ENCODE measurements at places on chromosomes 6 and 20. TPM values are rescaled to one million over a fixed set of nuclear protein-coding genes. Genes with fewer than 3 reads are reported as not detected.

GRCh38 chr6:157238346-157238745, 85.0 kb downstream of the TMEM242 start:
- no peak for DNase-seq

DNA sequence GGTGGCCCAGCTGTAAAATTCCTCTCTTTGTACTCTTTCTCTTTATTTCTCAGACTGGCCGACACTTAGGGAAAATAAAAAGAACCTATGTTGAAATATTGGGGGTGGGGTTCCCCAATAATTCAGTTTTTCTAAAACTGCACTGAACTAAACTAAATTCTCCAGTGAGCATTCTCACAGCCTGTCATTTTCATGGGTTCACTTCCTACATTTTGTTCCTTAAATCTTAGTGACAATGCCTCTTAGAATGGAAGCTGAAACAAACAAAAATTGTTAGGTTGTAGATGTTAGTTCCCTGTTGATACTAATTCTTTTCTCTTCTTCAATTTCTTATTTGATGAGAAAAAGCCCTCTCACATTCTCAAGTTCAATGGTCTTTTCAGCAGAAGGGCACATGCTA, 35.8 kb upstream of the IFNGR1 start:
- DNase-seq: no peak

DNA sequence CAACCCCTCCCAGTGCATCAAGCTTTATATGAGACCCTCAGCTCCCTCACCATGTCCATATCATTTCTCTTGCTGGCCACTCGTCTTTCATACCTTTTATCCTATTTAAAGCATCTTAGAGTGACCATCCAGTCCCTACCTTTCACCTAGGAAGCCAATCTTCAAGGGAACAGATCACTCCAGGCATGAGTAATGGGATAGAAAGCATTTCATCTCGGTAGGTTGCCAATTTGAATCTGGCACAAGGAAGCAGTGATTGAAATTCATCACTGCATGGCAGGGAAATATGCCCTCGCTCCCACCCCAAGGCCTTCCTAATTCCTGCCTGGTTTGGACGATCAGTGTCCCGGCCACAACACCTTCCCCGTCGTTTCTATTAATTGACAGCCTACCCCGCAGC, 150.4 kb downstream of the CFAP61 start:
- no peak for DNase-seq

- DNase-seq: no peak
Observed at GRCh38 chr6:133997267-133997666, 44.2 kb downstream of the TBPL1 start.

GRCh38 chr6:36113703-36114102, 16.6 kb upstream of the MAPK13 start:
- no peak for DNase-seq

GRCh38 chr6:18115356-18115755, 7.1 kb downstream of the NHLRC1 start:
- DNase-seq: no peak

DNA sequence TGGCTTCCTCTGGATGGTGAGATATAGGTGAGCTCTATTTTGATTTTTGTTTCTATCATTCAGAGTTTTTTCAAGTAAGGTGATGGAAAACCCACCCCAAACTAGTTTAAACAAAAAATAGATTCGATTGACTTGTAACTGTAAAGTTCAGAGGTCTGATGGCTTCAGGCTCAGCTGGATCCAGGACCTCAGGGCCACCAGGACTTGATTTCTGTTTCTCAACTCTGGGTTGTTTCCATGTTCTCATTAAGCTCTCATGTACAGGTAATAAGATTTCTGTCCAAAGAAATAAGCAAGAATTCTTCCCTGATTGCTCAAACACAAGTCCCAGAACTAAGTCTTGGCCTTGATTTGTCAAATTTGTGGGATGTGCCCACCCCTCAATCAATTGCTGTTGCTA, 67.0 kb downstream of the DLGAP4 start:
- DNase-seq: no peak

GRCh38 chr20:41078329-41078728, 49.7 kb downstream of the TOP1 start:
- DNase-seq: peak; percentile 80

DNA sequence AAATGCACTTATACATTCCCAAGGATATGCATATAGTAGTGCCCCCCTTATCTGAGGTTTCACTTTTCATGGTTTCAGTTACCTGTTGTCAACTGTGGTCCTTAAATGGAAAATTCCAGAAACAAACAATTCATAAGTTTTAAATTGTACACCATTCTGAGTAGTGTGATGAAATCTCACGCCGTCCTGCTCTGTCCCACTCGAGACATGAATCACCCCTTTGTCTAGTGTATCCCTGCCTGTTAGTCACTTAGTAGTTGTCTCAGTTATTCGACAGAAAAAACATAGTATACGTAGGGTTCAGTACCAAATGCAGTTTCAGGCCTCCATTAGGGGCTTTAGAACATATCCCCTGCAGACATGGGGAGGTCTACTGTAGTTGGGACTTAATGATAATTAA, 57.0 kb downstream of the MAP1LC3A start:
- no peak for DNase-seq

- DNase-seq: peak; percentile 23
Observed at GRCh38 chr6:105911106-105911629, 175.0 kb upstream of the PRDM1 start.

DNA sequence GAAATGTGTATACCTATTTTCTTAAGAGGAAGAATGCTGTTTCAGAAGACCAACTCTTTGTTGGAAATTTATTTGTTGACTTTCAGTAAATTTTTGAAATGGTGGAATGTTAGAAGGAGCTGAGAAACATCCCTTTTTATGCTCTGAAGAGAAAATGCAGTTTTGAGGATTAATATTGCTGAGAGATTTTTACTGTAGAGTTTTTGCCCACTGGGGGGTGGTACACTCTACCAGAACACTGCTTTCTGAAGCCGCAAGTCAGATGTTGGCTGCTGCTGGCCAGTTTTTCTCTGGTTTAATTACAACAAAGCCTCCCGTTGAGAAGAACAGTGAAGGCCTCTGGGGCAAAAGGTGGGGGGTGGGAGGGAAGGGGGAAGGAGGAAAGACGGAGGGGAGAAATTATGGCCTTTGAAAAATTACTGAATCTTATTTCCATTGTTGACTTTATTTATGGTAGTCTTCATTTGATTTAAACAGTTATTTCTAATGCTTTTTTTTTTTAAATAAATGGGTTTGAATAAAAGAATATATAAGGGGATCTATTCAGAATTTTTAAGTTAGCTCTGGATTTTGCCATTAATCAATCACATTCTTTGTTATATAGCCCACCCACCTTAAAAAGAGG, 3.0 kb downstream of the FLRT3 start:
- DNase-seq: peak; percentile 93

DNA sequence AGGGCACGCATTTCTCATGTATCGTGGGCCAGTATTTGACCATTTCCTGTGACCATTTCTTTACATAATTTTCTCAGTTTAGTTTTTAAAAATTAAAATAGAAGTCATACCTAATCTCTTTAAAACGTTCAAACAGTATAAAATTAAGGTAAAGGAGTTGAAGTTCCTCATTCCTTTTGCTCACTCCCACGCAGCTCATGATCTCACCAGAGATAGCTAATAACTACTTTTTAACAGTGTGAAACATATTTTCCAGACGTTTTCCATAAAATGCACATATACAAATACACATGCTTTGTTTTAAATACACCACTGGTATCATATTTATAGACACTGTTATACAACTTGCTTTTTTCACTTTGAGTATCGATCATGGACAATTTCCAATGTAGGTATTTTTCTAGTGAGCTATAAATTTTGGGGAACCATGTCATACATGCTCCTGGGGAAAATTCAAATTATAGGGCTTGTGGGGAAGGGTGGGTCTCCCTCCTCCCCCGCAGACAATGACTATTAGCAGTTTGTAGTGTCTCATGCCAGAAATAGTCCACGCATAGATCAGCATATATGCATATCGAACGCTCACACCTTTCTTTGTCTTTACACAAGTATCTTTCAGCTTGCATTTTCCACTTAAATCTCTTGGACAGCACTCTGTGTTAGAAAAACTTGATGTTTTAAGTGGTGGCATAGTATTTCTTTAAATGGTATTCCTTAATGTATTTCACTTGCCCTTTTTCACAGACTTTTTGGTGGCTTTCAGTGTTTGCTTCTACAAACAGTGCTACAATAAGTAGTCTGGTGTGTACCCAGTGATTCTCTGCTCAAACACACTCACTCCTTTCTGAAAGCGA, 145.5 kb upstream of the ZNF217 start:
- DNase-seq: peak; percentile 61

- DNase-seq: no peak
Observed at GRCh38 chr20:20317195-20317594, 50.7 kb upstream of the INSM1 start.

DNA sequence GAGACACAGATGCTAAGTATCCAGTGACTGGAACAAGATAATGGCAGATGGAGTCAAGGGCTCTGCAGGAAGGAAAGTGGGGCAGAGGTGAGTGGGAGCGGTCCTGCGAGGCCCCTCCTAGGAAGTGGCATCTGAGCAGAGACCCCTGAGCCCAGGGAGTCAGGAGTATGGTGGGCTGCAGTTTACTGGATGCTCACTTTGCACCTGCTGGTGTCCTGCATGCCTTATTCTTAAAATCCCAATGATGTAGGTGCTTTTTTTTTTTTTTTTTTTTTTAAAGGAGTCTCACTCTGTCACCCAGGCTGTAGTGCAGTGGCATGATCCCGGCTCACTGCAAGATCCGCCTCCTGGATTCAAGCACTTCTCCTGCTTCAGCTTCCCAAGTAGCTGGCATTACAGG, 5.6 kb downstream of the CEBPB start:
- DNase-seq: no peak

GRCh38 chr6:152981989-152982903, 595 bp downstream of the FBXO5 start:
- DNase-seq: peak; percentile 80

GRCh38 chr20:58712806-58713731, 20.5 kb downstream of the NPEPL1 start:
- DNase-seq: no peak

- DNase-seq: no peak
Observed at GRCh38 chr6:11198663-11199603, 33.5 kb downstream of the NEDD9 start.

- DNase-seq: no peak
Observed at GRCh38 chr6:4466261-4466660, 309.9 kb upstream of the CDYL start.

- DNase-seq: no peak
Observed at GRCh38 chr6:8059129-8059528, 5.1 kb downstream of the BLOC1S5 start.

- DNase-seq: no peak
Observed at GRCh38 chr6:88105741-88106340, 58.2 kb downstream of the SPACA1 start.

- DNase-seq: no peak
Observed at GRCh38 chr20:59575216-59575615, 29.1 kb upstream of the PHACTR3 start.

DNA sequence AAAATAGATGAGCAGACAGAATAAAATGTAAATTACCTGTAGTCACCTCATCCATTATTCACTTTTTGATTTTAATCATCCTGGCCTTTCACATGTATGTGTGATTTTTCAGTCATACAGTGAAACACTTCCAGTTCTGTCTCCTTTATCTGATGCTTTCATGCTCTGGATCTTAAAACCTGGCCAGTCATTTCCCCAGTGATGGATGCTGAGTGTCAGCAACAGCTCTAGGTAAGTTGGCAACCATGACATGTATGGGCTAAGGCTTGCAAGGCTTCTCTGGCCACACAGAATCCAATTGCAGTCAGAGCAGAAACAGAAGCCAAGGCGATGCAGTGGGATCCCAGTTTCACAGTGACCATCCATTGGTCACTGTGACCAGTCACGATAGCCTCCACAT, 35.8 kb downstream of the FBXO9 start:
- DNase-seq: no peak

DNA sequence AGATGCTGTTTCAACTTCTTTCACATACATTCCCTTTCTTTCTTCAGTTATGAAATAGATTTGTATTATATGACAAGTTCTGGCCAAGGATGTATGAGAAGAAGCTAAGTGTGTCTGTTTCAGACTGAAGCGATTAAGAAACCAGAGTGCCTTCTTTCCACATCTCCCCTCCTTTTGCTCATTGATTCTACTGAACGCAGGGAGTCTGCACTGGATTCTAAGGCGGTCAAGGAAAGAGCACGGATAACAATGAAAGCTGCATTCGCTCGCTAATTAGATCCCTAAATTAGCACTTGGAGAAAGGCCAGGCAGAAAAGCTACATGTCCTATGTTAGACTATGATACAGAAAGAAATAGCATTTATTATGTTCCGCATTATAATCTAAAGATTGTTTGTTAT, 267.7 kb downstream of the HAO1 start:
- DNase-seq: no peak

The PGC gene
- polyA plus RNA-seq: 0.39 TPM

The ESR1 gene
- polyA plus RNA-seq: 1.1 TPM

The ZCCHC3 gene
- polyA plus RNA-seq: 12.8 TPM

The DDO gene
- 13.4 TPM for polyA plus RNA-seq

The C6orf163 gene
- 1.3 TPM for polyA plus RNA-seq

The RALGAPB gene
- polyA plus RNA-seq: 9.4 TPM

The CLDN20 gene
- 0.77 TPM for polyA plus RNA-seq

The ARMC12 gene
- polyA plus RNA-seq: 0.69 TPM

The MGME1 gene
- 16.7 TPM for polyA plus RNA-seq

The PRDM1 gene
- 0.86 TPM for polyA plus RNA-seq

The CTAGE9 gene
- not detected for polyA plus RNA-seq

The SGK2 gene
- 95.1 TPM for polyA plus RNA-seq

The TBXT gene
- not detected for polyA plus RNA-seq

The SCAND1 gene
- polyA plus RNA-seq: 184 TPM
